ENCODE measurements at places on chromosomes 7 and 10. TPM values are rescaled to one million over a fixed set of nuclear protein-coding genes. Genes with fewer than 3 reads are reported as not detected.

GRCh38 chr10:17814973-17815372, 5.8 kb downstream of the MRC1 start:
- DNase-seq = no peak

DNA sequence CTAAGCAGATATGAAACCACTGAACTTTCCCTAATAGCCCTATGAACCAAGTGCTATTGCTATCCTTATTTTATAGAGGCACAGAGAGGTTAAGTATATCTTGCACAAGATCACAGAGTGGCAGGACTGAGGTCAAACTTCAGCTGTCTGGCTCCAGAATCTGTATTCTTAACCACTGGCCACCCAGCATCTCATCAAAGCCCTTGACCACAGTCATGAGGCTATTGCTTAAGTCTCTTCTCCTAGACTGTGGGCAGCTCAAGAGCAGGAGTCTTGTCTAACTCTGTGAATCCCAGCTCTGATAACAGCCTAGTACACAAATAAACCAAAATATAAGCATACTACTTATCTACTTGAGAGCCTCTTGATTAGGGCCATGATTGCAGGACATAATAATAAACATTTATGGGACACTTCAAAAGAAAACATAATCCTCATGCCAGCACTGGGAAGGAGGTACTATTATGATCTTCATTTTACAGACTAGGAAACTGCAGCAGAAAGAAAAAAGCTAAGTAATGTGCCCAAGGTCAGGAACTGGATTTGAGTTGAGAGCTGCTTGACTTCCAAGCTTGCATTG, 22.4 kb upstream of the SMC3 start:
- no peak for DNase-seq

DNA sequence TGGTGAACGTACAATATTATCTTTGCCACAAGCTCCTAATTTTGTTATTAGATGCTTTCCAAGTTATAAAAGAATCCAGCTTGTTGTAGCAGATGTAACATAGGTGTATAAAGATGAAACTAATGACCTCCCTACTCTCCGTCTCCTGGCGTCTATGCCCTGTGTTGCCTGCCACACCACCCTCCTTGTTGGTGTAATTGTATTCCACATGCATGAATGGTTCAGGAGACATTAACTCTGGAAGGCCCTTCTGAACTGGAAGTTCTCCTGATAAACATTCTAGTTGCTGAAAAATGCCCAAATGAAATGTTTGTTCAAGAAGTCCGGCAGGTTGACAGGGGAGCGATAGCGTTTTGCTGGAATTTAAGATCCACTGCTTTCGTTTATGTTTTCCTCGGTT, 53.9 kb upstream of the SEPHS1 start:
- DNase-seq = no peak

GRCh38 chr10:65891073-65891981, 1034.5 kb upstream of the LRRTM3 start:
- no peak for DNase-seq

GRCh38 chr7:43612128-43612527, 29.2 kb downstream of the STK17A start:
- no peak for DNase-seq

DNA sequence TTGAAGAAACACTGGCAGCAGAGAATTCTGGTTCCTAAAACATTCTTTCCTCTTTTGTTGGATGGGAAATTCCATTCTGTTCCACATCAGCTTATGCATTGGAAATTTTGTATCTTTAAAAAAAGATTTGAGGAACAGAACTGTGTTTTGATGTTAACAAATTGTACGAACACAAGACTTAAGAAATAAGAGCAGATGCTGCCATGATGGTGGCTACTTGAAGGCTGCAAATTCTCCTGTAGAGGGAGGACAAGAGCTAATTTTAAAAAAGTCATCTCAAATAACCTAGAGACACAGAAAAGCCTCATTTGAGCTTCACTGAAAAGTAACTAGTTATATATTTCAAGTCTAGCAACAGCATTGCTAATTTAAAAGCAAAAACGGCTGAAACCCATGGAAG, 29.8 kb downstream of the NDUFB2 start:
- DNase-seq = no peak

GRCh38 chr10:42982891-42983506, 93.9 kb upstream of the RET start:
- DNase-seq = no peak

DNA sequence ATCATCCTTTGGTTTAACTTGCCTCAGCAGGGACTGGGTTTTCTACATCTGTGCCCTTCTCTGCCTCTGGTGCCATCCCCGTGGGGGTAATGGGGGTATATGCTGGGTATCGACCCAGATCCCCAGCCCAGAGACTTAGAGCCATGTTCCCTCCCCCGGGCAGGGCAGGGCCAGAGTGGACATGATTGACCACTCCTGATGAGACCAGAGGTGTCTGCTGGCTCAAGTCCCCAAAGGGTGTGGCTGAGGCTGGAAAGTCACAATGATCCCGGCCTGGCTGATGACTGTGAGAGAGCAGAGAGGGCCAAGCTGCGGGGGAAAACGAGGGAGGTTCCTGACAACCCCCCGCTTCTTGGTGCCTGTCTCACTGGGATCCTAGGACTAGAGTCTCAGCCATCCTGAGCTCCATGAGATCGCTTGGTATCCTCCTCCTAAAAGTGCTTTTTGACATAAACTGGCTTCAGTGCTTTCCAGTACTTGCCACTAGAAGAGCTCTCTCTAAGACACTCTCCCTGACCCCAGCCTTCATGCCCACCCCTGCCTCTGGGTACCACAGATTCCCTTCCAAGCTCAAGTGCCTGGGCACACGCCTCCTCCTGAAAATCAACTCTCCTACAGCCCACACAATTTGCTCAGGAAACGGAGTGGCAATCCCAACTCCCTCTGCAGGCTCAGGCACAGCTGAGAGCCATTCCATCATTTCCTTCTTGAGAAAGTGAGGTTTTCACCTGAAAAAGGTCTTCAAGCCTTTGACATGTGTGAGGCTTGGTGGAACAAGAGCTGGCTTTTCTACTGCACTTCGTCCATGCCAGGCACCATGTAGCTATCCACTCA, 33.9 kb downstream of the DRGX start:
- DNase-seq = peak; percentile 38

- DNase-seq = no peak
Measured at GRCh38 chr7:44564606-44565005, 9.1 kb downstream of the DDX56 start.

- no peak for DNase-seq
Measured at GRCh38 chr7:99898836-99899235, 20.5 kb downstream of the TRIM4 start.

- no peak for DNase-seq
Measured at GRCh38 chr7:157061979-157062378, 51.5 kb upstream of the MNX1 start.

DNA sequence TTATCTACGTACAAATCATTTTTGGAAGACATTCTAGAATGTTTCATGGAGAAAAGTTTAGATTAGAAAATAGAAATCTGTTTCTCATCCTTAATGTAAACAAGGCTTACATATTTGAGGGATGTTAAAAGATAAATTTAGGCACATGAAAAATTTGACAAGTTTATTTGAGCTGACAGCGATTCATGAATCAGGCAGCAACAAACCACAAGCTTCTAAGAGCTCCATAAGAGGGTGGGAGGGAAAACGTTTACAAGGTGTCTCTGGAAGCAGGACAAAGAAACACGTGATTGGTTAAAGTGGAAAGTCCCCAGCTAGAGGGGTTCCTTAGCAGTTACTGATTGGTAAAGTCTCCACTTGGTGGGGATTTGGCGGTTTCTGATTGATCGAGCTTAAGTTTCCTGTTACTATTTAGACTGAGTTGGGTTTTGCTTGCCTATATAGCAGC, 228.9 kb upstream of the PITRM1 start:
- DNase-seq = no peak

DNA sequence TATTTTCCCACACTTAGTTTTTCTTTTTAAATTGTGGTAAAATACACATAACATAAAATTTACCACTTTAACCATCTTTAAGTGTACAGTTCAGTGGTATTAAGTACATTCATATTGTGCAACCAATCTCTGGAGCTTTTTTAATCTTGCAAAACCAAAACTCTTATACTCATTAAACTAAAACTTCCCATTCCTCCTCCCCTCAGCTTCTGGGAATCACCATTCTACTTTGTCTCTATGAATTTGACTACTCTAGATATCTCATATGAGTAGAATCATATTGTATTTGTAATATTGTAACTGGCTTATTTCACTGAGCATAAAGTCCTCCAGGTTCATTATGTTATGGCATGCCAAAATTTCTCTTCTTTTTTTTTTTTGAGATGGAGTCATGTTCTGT, 86.4 kb upstream of the JAZF1 start:
- DNase-seq = no peak

- no peak for DNase-seq
Measured at GRCh38 chr10:100192350-100192749, 6.5 kb upstream of the ERLIN1 start.

DNA sequence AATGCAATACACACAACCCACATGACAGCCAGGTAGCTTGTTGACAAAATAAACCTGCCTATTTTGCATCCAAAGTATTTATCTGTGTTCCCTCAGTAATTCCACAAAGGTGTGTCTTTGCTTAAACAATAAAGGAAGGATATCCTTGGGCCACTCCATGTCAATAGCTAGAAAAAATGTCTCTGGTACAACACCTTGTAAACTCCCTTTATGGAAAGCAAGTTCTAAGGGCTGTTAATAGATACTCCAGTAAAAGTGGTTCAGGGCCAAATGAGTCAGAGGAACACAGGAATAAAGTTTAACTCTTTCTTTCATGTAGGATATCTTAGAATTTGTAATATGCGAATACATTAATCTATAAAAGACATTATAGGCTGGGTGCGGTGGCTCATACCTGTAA, 96.9 kb upstream of the LRRTM3 start:
- DNase-seq = no peak

- DNase-seq = no peak
Measured at GRCh38 chr7:51261950-51262795, 54.4 kb downstream of the COBL start.

GRCh38 chr10:31836569-31837406, 91.8 kb downstream of the ARHGAP12 start:
- DNase-seq = no peak

DNA sequence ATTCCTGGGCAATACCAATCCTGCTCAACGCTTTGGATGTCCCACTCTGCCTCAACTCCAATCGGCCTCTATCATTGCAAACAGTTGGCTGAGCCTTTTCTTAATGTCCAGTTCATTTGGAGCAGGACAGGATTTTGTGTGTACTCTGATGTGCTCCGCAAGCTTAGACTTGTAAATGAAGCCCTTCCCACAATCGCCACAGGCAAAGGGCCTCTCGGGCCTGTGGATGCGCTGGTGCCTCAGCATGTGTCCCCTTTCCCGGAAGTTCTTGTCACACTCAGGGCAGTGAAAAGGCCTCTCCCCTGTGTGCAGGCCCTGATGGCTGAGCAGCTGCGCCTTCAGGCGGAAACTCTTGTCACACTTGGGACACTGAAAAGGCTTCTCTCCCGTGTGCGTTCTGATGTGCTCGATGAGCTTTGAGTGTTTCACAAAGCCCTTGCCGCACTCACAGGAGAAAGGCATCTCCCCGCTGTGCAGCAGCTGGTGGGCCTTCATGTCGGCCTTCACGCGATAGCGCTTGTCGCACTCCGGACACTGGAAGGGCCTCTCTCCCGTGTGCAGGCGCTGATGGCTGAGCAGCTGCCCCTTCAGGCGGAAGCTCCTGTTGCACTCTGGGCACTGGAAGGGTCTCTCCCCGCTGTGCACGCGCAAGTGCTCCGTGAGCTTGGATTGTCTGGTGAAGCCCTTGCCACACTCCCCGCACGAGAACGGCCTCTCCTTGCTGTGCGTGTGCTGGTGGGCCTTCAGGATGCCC, 20.0 kb downstream of the ZNF786 start:
- no peak for DNase-seq

DNA sequence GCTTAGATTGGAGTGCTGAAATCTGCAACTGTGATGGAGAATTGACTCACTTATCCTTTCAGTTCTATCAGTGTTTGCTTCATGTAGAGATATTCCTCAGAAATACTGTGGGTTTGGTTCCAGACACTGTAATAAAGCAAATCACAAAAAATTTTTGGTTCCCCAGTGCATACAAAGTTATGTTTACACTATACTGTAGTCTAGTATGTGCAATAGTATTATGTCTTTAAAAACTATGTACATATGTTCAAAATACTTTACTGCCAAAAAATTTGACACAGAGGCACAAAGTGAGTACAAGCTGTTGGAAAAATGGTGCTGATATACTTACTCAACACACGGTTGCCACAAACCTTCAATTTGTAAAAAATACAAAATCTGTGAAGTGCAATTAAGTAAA, 112.5 kb downstream of the EPC1 start:
- DNase-seq = no peak

GRCh38 chr10:114957673-114958072, 19.7 kb downstream of the TRUB1 start:
- no peak for DNase-seq

DNA sequence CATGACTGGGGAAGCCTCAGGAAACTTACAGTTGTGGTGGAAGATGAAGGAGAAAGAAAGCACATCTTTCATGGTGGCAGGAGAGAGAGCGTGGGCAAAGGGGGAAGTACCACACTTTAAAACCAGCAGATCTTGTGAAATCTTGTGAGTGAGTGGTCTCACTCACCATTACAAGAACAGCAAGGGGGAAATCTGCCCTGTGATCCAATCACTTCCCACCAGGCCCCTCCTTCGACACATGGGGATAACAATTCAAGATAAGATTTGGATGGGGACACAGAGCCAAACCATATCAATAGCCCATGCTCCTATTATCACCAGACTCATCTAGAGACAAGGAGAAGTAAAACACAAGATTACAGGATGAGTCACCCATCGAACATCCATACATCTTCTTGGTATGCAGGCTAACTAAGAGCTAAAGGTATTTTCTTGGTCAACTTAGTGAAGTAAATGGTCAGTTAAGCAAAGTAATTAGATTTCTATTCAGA, 55.3 kb upstream of the YAE1 start:
- DNase-seq = no peak

GRCh38 chr10:5975641-5976473, 1.5 kb downstream of the IL15RA start:
- DNase-seq = no peak

ACADSB gene
- total RNA-seq = 25.5 TPM

OR2A42 gene
- total RNA-seq = not detected

RBP3 gene
- not detected for total RNA-seq

OSBPL3 gene
- total RNA-seq = 15.6 TPM

SPDYE2B gene
- total RNA-seq = not detected

OPALIN gene
- total RNA-seq = not detected

EVX1 gene
- not detected for total RNA-seq

ABCB1 gene
- total RNA-seq = 2.3 TPM

SUN3 gene
- not detected for total RNA-seq

GOLGA7B gene
- total RNA-seq = 0.45 TPM

PPP1R17 gene
- total RNA-seq = not detected

LIPN gene
- 0.58 TPM for total RNA-seq

ZNF853 gene
- 12.2 TPM for total RNA-seq

C10orf62 gene
- total RNA-seq = 0.29 TPM

JAKMIP3 gene
- total RNA-seq = 0.23 TPM

GHRHR gene
- 1.4 TPM for total RNA-seq

STARD3NL gene
- total RNA-seq = 37.6 TPM

TMEM225B gene
- 0.52 TPM for total RNA-seq

LRIT1 gene
- not detected for total RNA-seq

CTTNBP2 gene
- 15.9 TPM for total RNA-seq
